ENCODE measurements at places on chromosomes 12 and 14.

DNA sequence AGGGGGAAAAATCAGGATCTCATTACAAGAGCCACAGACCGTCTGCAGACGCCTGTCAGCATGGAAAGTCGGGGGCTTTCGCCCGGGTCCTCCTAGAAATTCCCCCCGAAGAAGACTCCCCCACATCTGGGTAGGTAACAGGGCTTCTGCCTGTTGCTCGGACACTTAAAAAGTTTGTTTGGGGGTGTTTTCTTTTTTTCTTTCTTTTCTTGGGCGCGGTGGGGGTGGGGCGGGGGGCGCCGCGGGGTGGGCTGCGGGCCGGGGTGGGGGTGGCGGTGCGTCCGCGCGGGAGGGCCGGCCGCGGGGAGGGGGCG, 358 bp downstream of the ELK3 start:
- no peak for DNase-seq

- peak; percentile 93 for DNase-seq
These were observed 156.3 kb downstream of the TMX1 start for GRCh38 chr14:51396222-51396815.

- DNase-seq = no peak
These were observed at the start of gene FAM181A for GRCh38 chr14:93926873-93927799. Gene FAM181A (plus strand): TSS chr14:93927344. CDS start chr14:93928286, 942 bp downstream.

- no peak for DNase-seq
These were observed 161.0 kb downstream of the CRADD start for GRCh38 chr12:93838193-93838592.
